GM12892 (cell line): ENCODE measurements at places on chromosomes 13 and 19.

GRCh38 chr19:1169921-1170885 lies 3.9 kb downstream of the SBNO2 start:
- DNase-seq = no peak

DNA sequence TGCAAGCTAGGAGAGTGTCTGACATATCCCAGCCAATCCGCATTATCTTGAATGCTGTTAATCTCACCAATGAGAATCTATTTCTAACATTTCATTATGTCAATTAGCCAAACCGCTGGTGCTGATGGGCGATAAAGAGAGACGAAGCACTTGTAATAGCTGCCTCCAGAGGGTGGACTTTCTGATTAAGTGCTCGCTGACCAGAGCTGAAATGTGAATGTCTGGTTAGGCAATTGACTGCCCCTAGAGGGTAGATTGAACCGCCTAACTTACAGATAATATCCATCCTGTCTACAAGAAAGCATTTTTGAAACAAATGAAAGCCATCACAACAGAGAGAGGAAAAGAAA lies 552 bp upstream of the GRWD1 start:
- DNase-seq = no peak

- no peak for DNase-seq
Observed at GRCh38 chr19:5016781-5017180, 47.9 kb downstream of the KDM4B start.

GRCh38 chr19:48606463-48607358 lies at the start of gene SPACA4:
TSS of gene SPACA4 (plus strand) at chr19:48606742. CDS start at chr19:48606979, 237 bp downstream.
- no peak for DNase-seq

GRCh38 chr19:4908781-4909155 lies 533 bp upstream of the UHRF1 start:
- DNase-seq = no peak

DNA sequence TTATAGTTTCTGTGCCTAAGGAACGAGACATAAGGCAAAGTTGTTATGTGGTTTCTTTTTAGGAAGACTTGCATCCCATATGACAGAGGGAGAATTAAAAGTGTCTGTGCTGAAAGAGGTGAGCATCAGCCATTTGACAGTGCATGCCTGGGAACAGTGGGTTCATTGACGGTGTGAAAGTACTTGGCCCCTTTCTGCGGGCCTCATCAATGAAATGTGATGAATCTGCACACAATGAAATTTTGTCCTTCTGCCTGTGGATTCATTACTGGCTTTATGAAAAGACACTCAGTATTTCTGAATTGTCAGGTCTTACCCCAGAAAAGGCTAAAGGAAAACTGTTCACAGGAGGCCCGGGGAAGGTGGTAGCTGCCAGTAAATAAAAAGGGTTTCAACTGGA lies 295.8 kb downstream of the FOXO1 start:
- DNase-seq = no peak

DNA sequence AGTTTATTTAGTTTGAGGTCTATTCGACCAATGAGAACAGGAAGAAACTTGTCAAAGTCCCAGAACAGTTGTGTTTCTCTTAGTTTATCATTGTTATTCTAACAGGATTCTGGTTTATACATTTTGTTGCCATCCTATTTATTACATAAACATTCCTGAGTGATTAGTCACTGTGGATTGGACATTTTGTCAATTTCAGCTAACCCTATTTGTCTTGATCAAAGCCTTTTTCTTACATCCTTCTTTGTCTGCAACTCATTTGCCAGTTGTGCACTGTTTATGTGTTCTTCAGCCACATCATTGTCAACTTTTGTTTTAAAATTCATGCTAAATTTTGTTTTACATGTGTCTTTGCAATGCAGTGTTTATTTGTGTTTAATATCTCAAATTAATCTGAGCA lies 886.0 kb upstream of the SLC10A2 start:
- DNase-seq = no peak
